Neuronal stem cell (in vitro differentiated cells): ENCODE measurements at places on chromosomes 5 and 9.

- H3K27ac ChIP-seq, result no peak overlapping the region
- peaks cover 2% of the 10 kb centered on the region for H3K4me1 ChIP-seq
- no peaks in the 10 kb centered on the region for H3K36me3 ChIP-seq
Observed at GRCh38 chr9:118674942-118675341, 694.3 kb downstream of the BRINP1 start.

DNA sequence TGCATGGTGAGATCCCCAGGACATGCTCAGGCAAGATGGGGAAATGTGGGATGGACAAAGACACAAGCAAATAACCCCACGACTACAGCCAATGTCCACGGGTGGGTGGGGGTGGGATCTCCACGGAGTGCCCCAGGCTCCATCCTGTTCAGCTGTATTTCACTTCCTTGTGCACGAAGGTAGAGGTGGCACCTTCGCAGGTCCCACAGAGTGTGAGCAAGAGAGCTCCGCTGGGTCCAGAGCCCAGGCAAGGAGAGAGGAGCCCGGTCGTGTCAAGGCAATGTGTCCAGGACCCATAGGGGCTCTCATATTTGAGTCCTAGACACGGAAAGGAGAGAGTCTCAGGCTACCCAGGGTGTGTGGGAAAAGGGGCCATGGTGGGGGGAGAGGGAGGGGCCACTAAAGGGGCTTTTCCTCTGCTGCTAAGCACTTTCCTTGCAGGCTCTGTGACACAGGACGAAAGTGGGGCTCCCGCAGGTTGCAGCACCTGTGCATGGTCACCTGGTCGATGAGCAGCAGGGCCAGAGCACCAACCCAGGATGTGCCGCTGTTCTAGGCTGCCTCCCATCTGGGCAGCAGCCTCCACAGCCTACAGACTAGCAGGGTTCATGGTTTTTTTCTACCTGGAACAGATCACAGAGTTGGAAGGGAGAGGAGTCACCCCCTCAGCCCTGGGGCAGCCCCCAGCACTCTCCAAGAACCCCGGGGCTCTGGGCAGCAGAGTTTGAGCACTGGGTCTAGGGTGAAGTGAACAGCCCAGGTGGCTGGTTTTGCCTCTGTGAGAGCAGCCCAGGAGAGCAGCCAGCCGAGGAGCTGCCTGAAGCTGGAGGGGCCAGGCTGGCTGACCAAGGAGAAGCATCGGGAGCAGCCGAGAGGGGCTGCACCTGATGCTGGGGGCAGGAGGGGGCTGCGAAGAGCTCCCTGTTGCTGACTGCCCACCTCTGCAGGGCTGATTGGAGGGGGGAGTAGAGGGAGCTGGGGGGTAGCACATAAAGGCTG lies 100.7 kb upstream of the MVB12B start:
- no peaks in the 10 kb centered on the region for H3K36me3 ChIP-seq
- no peaks in the 10 kb centered on the region for H3K4me1 ChIP-seq
- H3K27ac ChIP-seq, result no peak overlapping the region
- no peak overlapping the region for H3K4me3 ChIP-seq
- DNase-seq, result no peak

DNA sequence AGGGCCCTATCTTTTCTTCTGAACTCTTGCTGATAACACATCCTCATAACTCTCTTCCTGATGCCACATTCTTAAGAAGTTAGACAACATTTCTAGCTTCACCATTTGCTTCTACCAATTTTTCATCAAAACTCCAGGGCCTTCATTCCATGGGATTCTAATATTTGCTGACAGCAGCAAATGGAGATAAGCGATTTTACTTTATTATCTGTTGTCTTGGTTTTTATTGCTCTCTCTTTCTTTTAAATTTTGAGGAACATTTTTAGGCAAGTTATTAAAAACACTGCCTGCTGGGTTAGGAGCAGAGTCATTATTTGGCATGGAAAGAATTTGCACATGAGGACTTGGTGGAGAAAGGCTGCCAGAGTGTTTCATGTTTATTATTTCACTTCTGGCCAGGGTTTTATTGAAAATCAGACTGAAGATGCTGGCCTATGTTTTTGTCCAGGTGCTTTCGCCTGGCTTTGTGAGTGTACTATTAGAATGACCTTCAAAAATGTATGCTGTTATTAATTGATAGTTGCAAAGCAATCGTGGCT lies 27.7 kb downstream of the NSG2 start:
- H3K4me1 ChIP-seq, result no peaks in the 10 kb centered on the region
- H3K27ac ChIP-seq, result no peak overlapping the region
- no peak for DNase-seq

DNA sequence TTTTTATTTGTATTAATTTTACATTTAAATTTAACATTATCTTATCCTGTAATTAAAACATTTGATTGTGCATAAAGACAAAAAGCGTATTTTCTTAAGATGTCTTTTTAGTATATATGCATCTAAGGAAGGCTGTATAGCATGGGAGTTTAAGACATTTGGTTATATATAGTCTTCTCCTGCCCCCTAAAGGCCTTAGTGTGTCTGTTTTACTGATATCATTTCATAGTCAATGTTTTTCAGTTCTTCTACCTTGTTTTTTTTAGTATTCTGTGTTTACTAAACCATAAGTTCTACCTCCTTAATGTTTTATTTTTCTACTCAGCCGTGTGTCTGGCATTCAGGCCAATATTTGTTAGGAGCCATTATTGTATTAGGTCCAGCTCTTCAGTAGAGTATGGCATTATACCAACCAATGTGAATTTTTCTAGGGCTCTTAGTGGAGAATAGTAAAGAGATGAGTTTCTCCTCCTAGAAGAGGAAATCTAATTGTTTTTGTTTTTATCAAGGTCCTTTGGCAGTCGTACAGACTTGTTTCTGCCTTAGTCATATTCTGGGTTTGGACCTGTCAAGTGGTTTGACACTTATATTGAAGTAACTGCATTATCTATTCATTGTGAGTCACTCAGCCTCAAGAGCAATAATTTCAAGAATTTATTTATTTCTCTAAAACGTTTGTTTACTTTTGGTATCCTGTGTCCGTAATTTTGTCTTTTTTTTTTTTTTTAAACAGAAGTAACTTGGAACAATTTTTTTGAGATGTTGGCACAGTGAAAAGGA lies 74.8 kb downstream of the SLF1 start:
- H3K27me3 ChIP-seq, result no peaks in the 10 kb centered on the region
- no peak for DNase-seq
- H3K4me1 ChIP-seq, result peaks cover 39% of the 10 kb centered on the region
- H3K36me3 ChIP-seq, result peaks cover 58% of the 10 kb centered on the region
- H3K27ac ChIP-seq, result no peak overlapping the region

DNA sequence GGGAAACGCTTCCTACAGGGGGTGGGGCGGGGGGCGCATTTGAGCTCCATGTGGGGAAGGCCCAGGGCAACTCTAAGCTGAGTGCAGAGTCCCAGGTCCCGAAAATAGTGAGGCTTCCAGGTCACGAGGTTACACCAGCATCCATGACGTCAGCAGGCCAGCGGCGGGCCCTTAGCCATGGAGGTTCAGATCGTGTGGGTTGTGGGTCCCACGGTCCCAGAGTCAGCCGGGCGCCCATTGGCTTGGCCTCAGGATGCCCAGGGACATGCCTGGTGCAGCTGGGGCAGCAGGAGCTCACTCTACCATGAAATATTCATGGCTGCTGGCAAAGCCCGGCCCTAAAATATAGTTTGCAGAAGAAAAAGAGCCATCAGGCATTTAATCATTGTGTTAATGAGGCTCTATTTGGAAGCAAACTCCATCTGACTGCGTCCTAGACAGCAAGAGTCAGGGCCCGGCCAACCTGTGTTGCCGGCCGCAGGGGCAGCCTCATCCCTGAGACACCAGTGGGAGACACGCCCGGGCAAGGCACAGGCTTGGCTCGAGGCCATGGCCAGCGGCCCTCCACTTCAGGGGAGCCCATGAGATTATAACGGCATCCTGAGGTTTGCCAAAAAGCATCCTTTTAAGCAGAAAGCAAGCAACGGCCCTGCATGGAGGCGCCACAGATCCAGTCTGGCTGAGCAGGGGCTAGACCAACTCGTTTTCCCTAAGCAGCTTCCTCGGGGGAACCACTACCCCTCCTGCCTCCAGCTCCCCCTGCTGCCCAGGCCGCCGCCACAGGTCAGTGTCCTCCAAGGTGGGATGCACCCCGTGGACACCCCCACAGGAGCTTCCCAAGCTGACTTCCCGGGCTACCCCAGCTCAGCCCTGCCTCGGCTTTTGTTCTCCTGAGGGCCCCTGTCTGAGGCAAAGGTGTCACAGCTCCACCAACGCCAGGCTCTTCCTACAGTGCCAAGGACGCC lies 108.9 kb upstream of the PPP1R26 start:
- H3K27ac ChIP-seq, result no peak overlapping the region
- no peak overlapping the region for H3K4me3 ChIP-seq
- no peak for DNase-seq
- no peaks in the 10 kb centered on the region for H3K4me1 ChIP-seq

DNA sequence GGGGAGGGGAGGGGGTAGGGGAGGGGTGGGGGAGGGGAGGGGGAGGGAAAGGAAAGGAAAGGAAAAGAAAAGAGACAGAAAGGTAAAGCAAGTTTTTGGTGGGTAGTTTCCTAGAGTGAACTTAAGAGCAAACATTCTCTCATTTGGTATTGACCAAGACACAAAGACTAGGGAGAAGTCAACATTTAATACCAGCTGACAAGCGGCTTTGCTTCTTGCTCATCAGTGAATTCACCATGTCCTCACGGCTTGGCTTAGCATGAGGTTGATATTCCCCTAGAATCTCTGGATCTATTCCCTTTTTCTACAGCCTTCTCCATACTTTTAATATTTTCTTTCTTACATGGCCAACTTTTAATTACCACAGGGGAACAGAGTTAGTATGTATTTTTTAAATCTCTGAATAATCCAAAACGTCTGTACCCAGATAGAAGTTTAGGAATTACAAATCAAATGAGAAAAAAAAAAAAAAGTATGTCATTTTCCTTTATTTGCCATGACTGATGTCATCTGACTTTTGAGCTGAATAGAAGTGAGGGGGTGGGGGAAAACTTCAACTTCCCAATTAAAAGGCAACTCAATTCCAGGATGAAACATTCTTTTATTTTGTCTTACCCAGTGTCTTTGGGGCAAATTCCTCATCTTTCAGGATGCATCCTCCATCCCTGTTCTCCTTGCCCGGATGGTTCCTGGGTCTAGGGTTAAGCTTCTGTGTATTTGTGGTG lies 40.1 kb upstream of the GLIS3 start:
- DNase-seq, result no peak
- H3K27ac ChIP-seq, result no peak overlapping the region
- no peak overlapping the region for H3K4me3 ChIP-seq
- H3K4me1 ChIP-seq, result no peaks in the 10 kb centered on the region

DNA sequence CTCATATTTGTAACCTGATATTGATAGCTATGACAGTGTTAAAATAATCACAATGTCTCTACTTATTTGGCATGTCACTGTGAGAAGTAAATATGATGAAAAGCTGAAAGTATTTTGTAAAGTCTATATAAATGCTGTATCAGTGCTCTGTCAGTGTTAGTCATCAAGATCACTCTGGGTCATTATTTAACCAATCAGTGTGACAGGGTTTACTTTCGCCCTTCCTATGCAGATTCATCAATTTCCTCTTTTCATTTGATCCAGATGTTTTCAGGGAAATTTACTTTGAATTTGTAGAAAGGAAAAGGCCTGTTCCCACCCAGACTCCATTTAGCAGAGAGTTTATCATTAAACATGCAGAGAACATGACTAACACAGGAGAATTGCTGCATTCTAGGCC lies 9.9 kb upstream of the PCSK5 start:
- H3K4me3 ChIP-seq, result no peak overlapping the region
- H3K36me3 ChIP-seq, result no peaks in the 10 kb centered on the region
- no peak for DNase-seq
- H3K27ac ChIP-seq, result no peak overlapping the region

- H3K27me3 ChIP-seq, result no peaks in the 10 kb centered on the region
- H3K36me3 ChIP-seq, result no peaks in the 10 kb centered on the region
- no peak overlapping the region for H3K27ac ChIP-seq
- no peaks in the 10 kb centered on the region for H3K4me1 ChIP-seq
- H3K4me3 ChIP-seq, result no peak overlapping the region
Observed at GRCh38 chr5:131848662-131849061, 51.8 kb upstream of the FNIP1 start.

DNA sequence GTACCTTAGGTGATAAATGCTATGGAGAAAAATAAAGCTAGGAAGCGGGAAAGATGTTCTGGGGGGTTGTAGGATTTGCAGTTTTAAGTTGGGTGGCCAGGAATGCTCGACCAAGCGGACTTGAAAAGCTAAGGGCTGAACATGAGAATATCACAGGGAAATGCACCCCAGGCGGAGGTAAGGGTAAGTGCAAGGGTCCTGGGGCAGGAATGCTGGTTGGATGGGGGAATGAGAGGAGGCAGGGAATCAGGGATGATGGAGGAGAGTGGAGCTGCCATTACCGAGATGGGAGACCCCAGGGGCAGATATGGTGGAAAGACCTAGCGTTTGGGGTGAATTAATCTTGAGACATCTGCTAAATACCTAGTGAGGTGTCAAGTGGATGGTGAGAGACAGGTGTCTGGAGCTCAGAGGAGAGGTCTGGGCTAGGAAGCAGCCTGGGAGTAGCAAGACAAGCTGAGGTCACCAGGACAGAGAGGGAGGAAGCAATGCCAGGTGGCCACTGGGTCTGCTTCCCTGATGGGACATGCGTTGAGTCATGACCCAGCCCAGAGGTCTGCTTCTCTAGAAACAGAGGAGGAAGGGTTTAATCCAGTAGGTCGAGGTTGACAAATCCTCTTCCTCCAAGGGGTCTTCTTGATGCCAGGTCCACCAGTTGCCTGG lies 77.7 kb upstream of the ASS1 start:
- H3K4me1 ChIP-seq, result no peaks in the 10 kb centered on the region
- no peaks in the 10 kb centered on the region for H3K36me3 ChIP-seq
- H3K27ac ChIP-seq, result no peak overlapping the region

- no peaks in the 10 kb centered on the region for H3K27me3 ChIP-seq
- no peak overlapping the region for H3K4me3 ChIP-seq
- H3K36me3 ChIP-seq, result peaks cover 14% of the 10 kb centered on the region
Observed at GRCh38 chr5:75342836-75343235, 5.8 kb downstream of the HMGCR start.

GRCh38 chr5:75235711-75236110 lies 967 bp downstream of the ANKRD31 start:
- no peaks in the 10 kb centered on the region for H3K27me3 ChIP-seq
- DNase-seq, result no peak
- H3K27ac ChIP-seq, result no peak overlapping the region
- peaks cover 5% of the 10 kb centered on the region for H3K4me1 ChIP-seq
- no peaks in the 10 kb centered on the region for H3K36me3 ChIP-seq
- H3K4me3 ChIP-seq, result peak overlapping the region; percentile 60

- no peak overlapping the region for H3K27ac ChIP-seq
- H3K36me3 ChIP-seq, result no peaks in the 10 kb centered on the region
- peaks cover 2% of the 10 kb centered on the region for H3K4me1 ChIP-seq
- no peaks in the 10 kb centered on the region for H3K27me3 ChIP-seq
- no peak overlapping the region for H3K4me3 ChIP-seq
- DNase-seq, result no peak
Observed at GRCh38 chr9:134350416-134350994, 24.2 kb downstream of the RXRA start.

GRCh38 chr5:82421119-82421518 lies 143.0 kb upstream of the RPS23 start:
- H3K27ac ChIP-seq, result no peak overlapping the region
- H3K36me3 ChIP-seq, result no peaks in the 10 kb centered on the region
- no peaks in the 10 kb centered on the region for H3K27me3 ChIP-seq
- no peak for DNase-seq
- no peak overlapping the region for H3K4me3 ChIP-seq
- H3K4me1 ChIP-seq, result no peaks in the 10 kb centered on the region
